ENCODE measurements at places on chromosomes 4 and X. TPM values are rescaled to one million over a fixed set of nuclear protein-coding genes. Genes with fewer than 3 reads are reported as not detected.

NHSL2 gene
- 9.2 TPM for total RNA-seq

GRCh38 chrX:29233592-29234183 lies 646.4 kb downstream of the IL1RAPL1 start:
- H3K27ac ChIP-seq = no peak overlapping the region
- H3K36me3 ChIP-seq = no peaks in the 10 kb centered on the region
- no peak overlapping the region for H3K4me3 ChIP-seq
- no peak for DNase-seq
- no peaks in the 10 kb centered on the region for H3K27me3 ChIP-seq

- H3K4me1 ChIP-seq = no peaks in the 10 kb centered on the region
- H3K4me3 ChIP-seq = no peak overlapping the region
- H3K27me3 ChIP-seq = no peaks in the 10 kb centered on the region
- H3K27ac ChIP-seq = no peak overlapping the region
- no peaks in the 10 kb centered on the region for H3K36me3 ChIP-seq
Measured at GRCh38 chr4:145626623-145626982, 7.4 kb downstream of the MMAA start.

DNA sequence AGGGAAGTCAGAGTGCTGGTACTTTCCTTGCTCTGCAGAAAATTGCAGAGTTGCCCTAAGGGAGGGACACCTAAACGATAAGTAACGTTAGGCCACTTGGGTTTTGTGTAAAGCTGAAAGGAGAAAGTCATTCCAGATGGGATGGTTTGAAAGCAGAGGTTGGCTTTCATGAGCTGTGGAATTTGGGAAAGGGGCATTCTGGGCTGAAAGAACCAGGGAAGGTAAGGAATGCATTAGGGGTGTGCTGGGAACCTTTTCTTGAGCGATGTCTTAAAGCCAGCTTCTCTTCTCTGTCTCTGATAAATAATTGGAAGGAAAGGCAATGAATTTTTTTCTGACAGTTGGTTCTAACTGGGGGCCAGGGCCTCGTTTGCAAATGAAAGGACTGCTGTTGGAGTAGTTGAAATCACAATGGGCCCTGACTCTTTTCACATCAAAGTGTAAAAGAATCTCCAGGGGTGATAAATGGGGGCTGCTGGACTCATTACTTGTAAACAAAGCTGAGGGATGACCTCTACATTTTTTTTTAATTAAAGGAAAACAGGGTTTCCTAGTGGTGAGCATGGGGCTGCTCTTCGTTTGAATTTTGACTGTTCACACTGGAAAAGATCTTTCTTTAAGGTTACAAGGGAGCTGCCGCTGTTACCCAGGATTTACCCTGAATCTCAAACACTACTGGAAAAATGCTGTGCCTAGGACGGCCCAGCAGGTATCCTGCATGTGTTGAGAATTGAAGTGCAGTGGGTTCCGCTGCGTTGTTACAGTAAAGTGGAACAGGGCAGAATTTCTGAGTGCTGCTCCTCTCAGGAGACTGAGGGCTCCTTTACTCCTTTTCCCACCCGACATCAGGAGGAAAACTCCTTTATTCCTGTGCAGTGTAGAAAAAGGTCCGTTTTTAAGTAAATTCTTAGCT lies 25.0 kb downstream of the AFF1 start:
- peaks cover 10% of the 10 kb centered on the region for H3K4me1 ChIP-seq
- no peaks in the 10 kb centered on the region for H3K36me3 ChIP-seq
- no peak for DNase-seq
- no peak overlapping the region for H3K27ac ChIP-seq
- H3K4me3 ChIP-seq = no peak overlapping the region

VCX3A gene
- not detected for total RNA-seq

GRCh38 chrX:53379008-53379710 lies 43.3 kb downstream of the SMC1A start:
- H3K27me3 ChIP-seq = no peaks in the 10 kb centered on the region
- H3K4me3 ChIP-seq = no peak overlapping the region
- H3K36me3 ChIP-seq = no peaks in the 10 kb centered on the region
- DNase-seq = no peak
